ENCODE measurements at places on chromosomes 5 and 9.

DNA sequence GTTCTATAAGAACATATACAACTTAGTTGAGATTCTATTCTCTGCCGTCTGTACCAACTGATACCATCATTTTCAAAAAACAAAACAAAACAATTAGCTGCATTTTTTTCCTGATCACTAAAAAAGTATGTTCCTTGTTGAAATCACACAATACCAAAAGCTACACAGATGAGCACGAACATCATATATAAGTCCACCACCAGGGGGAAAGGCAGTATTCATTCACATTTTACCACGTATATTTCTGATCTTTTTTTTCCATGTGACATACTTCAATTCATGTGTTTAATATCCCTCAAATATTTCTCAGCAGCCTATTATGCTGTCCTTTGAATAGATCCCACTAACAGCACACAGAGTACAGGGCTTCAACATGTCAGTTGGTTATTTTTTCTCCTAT is 40.6 kb downstream of the IRX2 start:
- no peak for DNase-seq

DNA sequence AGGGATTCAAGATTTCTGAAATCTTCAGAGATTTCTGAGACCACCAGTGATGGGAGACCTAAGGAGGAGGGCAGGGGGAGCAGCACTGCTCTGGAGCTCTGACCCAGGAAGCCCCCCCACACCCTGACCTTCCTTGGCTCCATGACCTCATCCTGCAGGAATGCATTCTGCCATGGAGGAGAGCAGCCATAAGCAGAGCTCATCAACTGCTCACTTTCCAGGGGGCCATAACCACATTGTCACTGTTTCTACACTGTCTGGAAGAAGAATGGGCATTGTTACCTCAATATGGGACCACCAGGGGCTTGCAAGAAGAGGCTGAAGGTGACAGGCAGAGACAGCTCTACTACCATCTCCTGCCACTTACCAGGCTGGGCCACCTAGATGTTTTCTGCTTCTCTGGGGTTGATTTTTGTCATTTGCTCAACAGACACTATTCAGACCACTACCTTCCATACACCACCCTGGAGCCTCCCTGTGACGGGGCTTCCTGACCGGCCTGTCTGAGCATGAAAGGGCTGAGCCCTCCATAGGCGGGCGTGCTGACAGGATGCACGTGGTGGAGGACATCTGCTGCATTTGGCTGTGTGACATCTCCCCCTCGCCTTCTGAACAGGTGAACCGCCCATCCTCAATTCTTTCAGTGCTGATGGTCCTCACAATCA is 2.3 kb upstream of the TSC1 start:
- DNase-seq = no peak

DNA sequence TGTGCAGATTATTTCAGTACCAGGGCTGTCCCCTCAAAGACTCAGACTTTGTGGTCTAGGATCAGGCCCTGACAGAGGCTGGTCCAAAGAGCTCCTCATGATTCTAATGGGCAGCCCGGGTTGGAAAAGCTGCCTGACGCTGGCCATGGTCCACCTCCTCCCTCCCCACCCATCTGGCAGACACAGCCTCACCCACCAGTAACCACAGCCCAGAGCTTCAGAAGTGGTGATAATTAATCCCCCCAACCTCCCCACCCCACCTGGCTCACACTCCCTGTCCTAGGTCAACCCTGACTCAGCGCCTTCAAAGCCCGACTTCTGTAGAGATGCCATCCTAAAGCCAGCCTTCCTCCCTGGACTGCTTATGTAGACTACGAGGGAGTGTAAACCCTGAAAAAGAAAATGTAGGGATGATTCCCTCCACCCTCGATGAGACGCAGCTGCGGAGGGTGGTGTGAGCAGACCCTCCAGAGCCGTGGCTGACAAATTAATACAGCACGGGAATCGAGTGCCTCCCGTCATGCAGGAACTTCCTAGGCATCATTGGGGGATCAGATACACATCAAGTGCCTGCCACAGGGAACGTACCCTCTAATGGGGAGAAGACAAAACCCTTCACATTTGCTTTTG is 7.0 kb downstream of the UBE2QL1 start:
- no peak for DNase-seq

DNA sequence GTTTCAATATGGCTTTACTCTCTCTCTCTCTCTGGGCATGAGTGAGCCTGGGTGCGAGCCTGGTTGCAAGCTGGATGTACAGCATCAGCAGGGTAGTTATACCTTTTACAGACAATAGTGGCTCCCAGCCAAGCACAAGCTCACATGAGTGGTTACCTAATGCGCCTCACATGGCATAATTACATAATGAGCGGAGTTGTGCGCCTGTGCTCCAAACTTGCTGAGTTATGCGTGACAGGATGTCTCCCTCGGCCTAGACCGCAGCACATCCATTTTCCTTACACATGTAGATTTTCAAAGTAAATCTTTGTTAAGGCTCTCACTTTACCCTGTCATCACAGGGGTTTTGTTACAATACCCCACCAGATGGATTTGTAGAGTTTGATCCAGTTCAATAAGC is 233.5 kb upstream of the WWC1 start:
- no peak for DNase-seq

- no peak for DNase-seq
These were observed 61.3 kb downstream of the DROSHA start for GRCh38 chr5:31470608-31471007.

- DNase-seq = no peak
These were observed 21.5 kb downstream of the SMIM23 start for GRCh38 chr5:171806976-171807747.

DNA sequence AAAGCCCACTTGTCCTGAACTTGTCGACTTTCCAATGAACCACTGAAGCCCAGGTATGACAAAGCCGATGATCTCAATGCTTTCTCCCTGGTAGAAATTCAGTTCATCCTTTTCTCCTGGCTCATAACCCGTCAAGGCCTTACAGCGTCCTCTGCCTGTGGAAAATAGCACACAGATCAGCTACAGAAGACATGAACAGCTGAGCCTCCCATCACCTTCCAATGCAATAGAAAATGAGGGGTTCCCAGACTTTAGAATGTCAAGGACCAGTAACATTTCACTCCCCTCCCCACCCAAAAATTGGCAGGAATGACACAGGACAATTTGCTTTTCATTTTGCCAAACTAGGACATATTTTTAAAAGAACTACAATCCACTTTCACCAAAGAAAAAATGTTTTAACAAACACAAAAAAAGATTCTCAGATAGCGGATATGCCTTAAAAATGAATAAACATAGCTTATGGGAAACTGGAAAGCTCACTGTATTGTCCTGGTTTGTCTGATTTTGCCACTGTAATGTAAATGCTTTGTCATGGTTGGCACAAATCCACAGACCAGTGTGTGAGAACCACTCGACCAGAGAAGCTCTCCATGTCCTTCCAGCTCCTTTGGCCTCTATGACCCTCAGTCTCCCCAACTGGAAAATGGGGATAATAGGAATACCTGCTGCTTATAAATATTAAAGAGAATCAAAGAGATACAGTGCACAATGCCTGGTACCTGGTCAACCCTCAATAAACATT is 24.4 kb downstream of the SH3TC2 start:
- no peak for DNase-seq

DNA sequence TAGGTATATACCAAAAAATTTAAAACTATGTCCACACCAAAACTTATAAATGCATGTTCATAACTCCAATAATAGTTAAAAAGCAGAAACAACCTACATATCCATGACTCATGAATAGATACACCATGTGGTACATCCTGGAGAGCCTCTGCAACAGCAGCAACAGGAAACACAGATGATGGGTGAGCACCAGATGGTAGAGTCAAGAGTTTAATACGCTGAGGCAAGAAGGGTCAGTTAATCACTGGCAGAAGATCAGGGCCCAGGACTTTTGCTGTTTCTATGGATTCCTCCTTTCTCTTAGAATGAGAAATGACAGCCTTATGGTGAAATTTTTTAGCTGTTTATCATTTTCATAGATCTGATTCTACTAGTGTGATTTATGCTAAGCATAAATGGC is 351.8 kb upstream of the ADAMTSL1 start:
- DNase-seq = no peak

DNA sequence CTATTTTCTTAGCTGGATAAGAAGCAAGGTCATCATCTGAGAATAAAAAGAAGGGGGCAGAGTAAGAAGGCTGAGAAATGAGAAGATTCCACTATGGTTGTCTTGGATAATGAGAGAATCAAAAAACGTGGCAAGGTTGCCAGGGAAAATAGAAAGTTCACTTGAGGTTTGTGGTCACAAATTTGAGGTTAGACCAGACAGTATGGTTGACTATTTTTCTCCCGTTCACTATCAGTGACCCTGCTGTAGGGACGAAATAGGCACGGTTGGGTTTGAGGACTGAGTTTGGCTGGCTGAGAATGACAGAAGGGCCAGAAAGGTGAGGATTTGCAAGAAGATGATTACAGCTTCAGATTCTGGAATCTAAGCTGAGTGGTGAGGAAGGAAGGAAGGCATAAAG is 266.0 kb upstream of the ZNF462 start:
- no peak for DNase-seq

- no peak for DNase-seq
These were observed at the start of gene GRXCR2 for GRCh38 chr5:145872914-145873313. GRXCR2 (minus strand) TSS chr5:145873014; CDS start chr5:145872968, 46 bp downstream.

DNA sequence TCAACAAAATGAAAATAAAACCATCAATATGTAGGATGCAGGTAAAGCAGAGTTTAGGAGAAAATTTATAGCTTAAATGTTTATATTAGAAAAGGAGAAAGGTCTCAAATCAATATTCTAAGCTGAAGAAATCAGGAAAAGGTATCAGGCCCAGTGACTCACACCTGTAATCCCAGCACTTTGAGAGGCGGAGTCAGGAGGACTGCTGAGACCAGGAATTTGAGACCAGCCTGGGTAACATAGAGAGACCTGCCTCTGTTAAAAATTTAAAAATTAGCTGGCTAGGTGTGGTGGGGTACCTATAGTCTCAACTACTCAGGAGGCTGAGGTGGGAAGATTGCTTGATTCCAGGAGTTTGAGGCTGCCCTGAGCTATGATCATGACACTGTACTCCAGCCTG is 32.2 kb downstream of the CCDC69 start:
- DNase-seq = no peak

DNA sequence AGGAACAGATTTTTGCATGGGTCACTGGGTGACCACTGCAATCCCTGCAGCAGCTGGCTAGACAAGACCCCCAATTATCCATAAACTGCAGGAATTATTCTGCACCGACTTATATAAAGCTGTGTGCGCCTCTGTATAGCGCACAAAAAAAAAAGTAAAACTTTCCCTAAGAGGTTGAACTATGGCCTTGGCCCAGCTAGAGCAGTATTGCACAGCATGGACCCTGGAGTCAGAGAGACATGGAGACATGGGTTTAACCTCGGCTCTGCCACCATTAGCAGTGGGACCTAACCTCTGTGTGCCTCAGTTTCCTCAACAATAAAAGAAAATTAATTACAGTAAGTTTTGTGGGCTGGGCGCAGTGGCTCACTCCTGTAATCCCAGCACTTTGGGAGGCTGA is 17.1 kb upstream of the GRPEL2 start:
- DNase-seq = no peak

DNA sequence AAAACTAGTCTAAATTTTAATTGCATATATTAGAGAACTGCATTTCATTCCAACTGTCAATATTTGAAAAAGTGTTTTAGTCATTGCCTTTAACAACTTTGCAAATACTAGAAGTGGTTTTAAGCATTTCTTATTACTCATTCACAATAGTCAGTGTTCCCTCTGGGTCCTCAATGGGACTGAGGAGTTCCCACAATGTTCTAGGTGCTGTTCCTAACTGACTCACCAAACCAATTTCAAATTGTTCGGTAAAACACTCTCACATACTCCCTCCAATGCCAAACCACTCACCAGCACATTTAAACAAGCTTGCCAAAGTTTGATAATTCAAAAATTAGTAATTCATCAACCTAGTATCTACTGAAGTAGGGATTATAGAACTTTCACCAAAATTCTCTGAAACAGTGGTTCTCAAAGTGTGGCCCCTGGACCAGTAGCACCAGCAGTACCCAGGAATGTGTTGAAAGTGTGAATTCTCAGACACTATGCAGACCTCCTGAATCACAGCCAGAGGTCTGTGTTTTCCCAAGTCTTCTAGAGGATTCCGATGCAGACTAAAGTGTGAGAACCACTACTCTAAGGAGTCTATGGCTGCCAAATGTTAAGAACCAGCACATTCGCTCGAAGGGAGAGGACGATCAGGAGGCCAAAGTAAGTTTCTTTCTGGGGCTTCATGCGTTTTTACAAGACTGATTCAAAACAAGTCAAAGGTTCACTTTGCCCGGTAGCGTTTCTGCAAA is 72.8 kb downstream of the APBA1 start:
- no peak for DNase-seq

DNA sequence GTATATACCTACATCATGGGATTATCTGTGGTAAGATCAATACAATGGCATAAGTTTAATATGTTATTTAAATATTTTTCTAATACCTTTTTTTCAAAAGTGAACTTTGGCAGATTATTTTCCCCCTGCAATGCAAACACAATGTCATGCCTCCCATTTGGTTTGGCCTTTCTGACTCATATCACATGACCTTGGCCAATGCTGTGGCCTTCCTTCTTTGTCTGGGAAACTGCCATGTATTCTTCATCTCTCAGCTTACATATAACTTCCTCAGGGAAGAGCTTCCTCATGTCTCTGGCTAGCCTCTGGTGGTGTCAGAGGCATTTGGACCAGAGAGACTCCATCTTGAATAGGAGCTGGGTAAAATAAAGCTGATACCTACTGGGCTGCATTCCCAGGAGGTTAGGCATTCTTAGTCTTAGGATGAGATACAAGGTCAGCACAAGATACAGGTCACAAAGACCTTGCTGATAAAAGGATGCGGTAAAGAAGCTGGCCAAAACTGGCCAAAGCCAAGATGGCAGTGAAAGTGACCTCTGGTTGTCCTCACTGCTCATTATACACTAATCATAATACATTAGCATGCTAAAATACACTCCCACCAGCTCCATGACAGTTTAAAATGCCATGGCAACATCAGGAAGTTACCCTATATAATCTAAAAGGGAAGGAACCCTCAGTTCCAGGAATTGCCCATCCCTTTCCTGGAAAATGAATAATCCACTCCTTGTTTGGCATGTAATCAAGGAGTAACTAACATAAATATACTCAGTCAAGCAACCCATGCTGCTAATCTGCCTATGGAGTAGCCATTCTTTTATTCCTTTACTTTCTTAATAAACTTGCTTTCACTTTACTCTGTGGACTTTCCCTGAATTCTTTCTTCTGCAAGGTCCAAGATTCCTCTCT is 76.0 kb downstream of the C9orf153 start:
- no peak for DNase-seq

DNA sequence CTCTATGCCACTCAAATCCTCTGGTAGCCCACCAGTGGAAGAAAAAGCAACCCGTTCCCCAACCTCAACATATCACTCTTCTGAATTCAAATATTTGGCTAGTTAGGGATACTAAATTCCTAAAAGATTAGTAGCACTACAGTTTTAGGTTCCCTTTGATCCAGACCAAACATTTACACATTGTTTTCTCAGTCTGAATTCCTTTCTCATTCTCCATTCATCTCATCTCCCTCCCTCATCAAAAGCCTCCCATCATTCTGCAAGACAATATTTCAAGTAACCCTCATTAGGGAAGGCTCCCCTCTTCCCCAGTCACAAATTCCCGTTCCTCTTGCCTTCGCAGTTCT is 26.3 kb downstream of the ADAM19 start:
- DNase-seq = no peak
